Effector CD4-positive, alpha-beta T cell (primary cell): ENCODE measurements at places on chromosomes 16 and 17.

DNA sequence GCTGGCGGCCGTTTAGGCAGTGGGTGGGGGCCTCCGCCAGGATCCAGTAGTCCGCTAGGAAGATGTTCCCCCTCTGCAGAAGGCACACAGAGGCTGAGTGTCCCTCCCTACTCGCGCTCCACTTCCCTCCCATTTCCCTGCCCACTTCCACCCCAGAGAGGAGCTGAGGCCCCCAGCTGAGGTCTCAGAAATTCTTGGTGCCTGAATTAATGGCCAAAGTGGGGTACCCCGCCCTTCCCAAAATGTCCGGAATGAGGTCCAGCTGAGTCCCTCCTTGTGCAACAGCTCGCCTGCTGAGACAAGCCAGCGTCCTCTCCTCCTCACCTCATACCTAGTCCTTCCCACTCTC lies 7.9 kb downstream of the ALOXE3 start:
- no peak for DNase-seq

DNA sequence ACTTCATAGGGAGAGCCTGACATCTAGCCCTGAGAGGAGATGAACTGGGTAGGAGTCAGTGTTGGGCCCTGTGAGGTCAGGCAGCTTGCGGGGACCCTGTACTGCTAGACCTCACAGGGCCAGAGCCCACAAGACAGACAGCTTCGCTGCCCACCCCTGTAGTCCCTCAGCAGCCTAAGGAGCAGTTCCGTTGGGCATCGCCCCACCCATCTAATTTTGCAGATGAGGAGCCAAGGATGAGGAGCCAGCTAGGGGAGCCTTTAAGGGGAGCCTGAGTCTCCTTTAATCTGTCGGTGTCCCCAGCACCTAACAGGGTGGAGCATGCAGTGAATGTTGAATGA lies 755 bp upstream of the TUFM start:
- no peak for DNase-seq

GRCh38 chr17:50697663-50698272 lies 9.9 kb downstream of the ANKRD40 start:
- DNase-seq = no peak

GRCh38 chr17:6666557-6666956 lies 15.0 kb downstream of the C17orf100 start:
- DNase-seq = no peak

DNA sequence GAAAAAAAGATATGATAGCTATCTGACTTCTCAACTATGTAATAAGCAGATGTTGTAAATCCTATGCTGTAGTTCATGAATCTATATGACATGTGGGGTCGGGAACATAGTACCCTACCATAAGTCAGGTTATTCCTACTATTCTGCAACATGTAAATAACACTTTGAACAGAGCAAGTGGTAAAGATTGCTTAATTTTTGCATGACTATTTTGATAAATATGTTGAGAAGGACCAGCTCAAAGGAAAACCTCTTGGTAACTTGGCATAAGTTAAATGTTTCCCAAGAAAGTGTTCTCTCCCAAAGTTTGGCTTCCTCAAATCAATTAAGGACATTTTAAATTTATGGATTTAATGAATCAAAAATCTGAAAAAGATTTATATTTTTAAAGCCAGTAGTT lies 62.1 kb downstream of the ABHD15 start:
- no peak for DNase-seq

GRCh38 chr17:57138956-57139576 lies 54.0 kb downstream of the AKAP1 start:
- DNase-seq = no peak

DNA sequence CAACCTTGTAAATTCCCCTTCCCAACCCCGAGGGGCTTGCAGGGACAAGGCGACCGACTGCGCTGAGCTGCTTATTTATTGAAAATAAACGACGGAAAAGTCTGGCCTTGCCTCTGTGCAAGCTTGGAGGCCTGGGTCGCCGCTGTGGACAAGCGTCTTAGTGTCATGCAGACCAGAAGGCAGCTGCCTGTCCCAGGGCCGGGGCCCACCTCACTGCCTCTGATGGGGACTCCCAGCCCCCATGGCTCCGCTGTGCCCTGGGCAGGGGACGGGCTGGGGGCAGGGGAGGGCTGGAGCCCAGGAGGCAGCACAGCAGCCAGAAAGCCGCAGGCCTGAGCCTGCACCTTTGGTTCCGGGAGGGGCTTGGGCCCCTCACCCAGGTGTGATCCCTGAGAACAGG lies 20.7 kb downstream of the RABEP2 start:
- no peak for DNase-seq

GRCh38 chr17:73772107-73772705 lies 128.0 kb upstream of the SDK2 start:
- DNase-seq = no peak

- DNase-seq = no peak
These were observed 72.4 kb downstream of the RPH3AL start for GRCh38 chr17:280216-280615.

- no peak for DNase-seq
These were observed 67.5 kb downstream of the GPRC5B start for GRCh38 chr16:19817122-19817521.

- DNase-seq = no peak
These were observed 10.6 kb downstream of the RSPRY1 start for GRCh38 chr16:57196753-57197152.

DNA sequence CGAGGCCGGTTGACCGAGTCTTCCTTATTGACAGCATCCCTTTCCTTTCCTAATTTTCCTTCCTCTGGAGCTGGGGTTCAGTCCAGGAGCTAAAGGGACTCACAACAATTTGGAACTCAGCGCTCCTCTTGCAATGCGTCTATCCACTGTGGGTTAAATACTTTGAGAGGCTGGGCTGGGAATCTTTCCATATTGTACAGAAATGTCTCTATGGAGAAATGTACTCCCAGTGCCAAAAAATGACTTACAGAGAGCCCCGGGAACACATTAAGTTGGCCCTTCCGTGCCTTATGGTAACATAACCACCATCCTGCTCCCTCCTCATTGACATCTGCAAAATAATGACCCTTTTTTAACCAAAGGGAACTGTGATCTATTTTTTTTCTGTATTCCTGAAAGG lies 192.8 kb downstream of the FTO start:
- no peak for DNase-seq

DNA sequence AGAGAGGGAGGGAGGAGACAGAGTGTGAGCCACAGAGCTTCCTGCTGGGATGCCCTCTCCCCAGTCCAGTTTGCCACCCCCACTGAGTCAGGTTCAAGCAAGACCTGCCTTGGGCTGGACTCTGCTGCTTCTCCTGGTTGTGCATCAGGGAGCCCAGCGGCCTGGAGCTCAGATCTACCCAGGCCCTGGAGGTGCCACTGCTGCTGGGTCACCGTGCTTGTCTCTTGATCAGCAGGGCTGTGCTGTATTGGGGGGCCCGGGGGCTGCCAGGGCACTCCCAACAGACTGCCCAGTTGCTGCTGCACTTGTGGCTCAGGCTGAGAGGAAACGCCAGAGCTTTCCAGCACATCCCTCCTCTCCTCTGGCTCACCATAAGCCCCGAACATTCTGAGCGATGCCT lies 8.9 kb downstream of the TLE7 start:
- DNase-seq = no peak

DNA sequence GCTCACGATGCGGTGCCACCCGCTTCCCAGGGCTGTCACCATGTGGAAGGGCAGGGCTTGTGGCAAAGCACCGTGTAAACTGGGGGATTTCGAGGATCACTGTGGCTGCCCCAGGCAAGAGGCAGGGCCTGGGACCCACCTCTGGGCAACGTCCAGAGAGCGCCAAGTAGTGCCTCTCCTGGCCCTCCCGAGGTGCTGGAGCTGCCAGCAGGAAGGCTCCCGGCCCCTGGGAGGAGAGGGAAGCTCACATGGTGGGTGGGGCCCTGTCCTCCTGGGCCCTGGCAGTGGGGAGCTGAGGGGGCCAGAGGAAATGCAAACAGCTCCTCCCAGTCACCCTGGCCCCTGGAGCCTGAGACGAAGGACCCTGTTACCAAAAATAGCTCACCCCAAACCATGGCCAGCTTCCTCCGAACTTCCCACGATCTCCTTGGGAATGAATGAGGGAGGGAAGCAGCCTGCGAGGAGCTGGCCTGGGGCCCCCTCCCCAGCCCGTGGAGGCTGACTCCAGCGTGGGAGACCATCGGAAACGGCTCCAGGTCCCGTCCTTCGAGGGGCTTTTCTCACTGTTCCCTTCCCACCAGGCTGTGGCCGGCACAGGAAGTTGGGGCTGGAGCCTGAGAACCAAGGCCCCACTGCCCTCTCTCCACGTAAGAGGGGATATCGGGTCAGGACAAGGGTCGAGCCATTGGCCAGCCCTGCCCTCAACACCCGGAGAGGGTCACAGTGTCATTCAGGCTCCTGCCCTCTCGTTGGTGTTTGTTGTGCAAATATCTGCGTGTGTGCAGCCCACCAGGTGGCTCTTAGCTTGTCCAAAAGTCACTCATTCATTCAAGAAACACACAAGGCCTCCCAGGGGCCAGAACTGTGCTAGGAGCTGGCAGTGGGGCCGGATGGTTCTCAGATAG lies 17.7 kb downstream of the VASN start:
- no peak for DNase-seq

DNA sequence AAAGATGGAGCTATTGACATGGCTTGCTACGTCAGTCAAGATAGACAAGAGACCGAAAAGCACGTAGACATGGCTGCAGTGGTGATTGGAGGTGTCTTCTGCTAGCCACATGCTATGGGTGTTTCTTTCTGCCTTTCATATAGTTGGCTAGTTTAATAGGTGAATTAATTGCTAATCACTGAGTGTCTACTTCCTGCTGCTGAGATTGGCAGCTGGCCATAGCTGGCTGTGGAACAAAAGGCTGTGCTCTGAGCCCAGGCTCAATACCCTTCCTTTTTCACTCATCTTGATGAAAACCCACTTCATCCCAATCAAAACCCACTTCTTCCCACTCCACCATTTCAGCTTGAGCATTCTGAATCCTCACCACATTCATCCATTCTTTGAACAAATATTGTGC lies 221.4 kb upstream of the MAF start:
- no peak for DNase-seq

DNA sequence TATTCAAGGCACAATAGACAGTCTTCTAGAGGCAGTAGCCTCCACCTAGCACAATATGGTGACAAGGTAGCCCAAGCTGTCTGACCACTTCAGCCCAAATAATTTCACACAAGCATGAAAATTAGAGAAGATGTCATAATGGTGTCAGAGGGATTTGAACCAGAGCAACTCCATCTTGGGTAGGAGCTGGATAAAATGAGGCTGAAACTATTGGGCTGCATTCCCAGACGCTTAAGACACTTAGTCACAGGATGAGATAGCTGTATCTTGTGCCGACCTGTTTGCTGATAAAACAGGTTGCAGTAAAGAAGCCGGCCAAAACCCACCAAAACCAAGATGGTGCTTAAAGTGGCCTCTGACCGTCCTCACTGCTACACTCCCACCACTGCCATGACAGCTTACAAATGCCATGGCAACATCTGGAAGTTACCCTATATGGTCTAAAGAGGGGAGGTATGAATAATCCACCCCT lies 192.6 kb downstream of the CPPED1 start:
- no peak for DNase-seq

GRCh38 chr17:78397681-78398101 lies 19.2 kb downstream of the PGS1 start:
- no peak for DNase-seq

- DNase-seq = no peak
These were observed 18.0 kb upstream of the PMFBP1 start for GRCh38 chr16:72189865-72190371.

GRCh38 chr17:15184872-15185624 lies 80.1 kb downstream of the PMP22 start:
- DNase-seq = no peak

DNA sequence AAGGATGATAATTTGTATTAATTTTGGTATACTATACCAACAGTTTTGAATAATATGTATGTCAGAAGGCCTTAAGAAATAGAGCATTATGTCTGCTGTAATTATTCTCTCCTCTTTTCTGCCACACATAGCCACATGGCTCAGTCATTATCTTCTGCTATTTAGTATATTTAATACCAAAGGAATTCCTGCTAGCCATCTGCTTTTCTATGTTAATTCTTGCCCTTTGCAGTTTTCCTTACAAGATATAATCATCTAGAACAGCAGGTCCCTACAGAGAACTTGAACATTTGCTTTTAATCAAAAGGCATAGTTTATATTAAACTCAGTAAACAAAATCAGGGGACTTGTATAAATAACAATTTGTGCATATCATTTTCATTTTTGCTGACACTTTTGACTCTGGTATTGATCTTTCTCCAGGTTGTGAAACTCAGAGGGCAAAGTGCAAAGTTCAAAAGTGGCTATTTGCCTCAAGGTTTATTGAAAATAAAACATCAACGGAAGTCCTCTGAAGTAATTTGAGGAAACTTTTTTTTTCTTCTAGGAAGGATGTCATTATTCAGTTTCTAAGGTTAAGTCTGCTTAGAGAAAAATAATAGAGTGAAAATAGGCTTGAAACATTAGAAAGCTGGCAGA lies 702.0 kb downstream of the KCNJ2 start:
- DNase-seq = no peak

- DNase-seq = no peak
These were observed 11.8 kb upstream of the TMEM220 start for GRCh38 chr17:10741416-10742135.

DNA sequence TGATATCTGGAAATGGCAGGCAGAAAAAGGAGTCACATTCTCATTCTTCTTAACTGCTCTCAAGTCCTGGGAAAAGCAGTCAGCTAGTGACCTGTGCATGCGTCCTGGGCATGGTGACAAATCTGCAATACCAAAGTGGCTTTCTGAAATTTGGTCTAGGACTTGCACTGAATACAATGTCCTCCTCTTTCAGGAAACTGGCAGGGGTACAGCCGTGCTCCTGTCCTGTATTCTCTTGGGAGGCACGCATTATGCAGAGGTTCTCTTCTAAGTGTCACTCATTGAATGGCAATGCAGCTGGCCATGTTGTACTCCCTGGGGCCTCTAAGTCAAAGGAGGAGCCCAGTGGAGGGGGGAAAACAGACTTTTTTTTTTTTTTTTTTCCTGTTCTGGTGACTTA lies 10.6 kb downstream of the PHF12 start:
- no peak for DNase-seq

DNA sequence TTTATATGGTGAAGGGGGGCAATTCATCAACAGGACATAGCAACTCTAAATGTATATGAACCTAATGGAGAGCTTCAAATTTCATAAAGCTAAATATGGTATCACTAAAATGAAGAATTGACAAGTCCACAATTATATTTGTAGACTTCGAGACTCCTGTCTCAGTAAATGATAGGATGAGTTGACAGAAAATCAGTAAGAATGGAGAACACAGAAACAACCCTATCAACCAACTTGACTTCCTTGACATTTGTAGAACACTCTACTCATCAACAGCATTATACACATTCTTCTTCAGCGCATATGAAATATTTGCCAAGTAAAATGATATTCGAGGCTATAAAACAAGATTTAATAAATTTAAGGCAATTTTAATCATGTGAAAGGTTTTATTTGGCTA lies 322.9 kb upstream of the MAF start:
- no peak for DNase-seq

- DNase-seq = no peak
These were observed 23.5 kb downstream of the SRCAP start for GRCh38 chr16:30722443-30722842.
